Activated naive CD8-positive, alpha-beta T cell treated with anti-CD3 and anti-CD28 coated beads for 36 hours (primary cell): ENCODE measurements at places on chromosomes 16 and 17.

- DNase-seq: no peak
These were observed 112.6 kb downstream of the OR1D5 start for GRCh38 chr17:2950846-2951245.

GRCh38 chr16:65728652-65729051, 606.8 kb upstream of the CDH11 start:
- no peak for DNase-seq

DNA sequence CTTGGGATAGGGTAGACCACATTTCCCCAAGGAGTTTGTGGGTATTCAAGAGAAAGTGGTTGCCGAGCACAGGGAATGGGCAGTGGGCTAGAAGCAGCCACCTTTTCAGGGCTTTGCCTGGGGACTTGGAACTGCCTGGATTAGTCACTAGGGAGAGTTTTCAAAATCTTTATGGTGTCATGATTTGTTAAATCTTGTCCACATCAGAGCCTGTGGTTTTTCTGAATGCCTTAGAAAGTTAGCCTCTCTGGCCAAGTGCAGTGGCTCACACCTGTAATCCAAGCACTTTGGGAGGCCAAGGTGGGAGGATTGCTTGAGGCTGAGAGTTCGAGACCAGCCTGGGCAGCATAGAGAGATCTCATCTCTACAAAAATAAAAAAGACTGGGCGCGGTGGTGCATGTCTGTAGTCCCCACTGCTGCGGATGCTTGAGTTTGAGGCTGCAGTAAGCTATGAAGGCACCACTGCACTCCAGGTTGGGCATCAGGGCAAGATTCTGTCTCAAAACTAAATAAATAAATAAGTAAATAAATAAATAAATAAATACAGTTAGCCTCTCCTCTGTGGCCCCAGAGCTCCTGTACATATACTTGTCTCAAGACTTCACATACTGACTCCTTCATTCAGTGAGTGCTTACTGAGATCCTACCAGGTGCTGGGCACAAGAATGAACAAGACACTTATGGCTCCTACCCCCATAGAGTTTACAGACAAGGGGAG, 76.3 kb upstream of the HNF1B start:
- no peak for DNase-seq

GRCh38 chr17:82772026-82772425, 20.2 kb downstream of the TBCD start:
- no peak for DNase-seq

DNA sequence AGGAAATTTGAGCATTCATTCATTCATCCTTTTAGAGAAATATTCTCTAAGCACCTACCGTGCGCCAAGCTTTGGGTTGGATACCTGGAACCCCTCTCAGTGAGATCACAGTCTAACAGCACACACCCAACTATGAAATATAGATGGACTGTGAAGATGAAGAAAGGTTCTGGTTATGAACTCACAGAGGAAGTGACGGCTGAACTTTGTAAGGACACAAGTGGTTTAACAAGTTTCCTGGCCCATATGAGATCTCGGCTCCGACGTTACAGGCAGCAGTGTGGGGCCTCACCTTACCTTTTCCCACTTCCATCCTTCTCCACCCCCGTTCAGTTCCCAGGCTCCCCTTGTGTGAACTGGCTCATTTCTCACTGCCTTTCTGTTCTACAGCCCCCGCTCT, 406.2 kb downstream of the MAF start:
- no peak for DNase-seq

GRCh38 chr16:84603140-84603816, 14.6 kb downstream of the COTL1 start:
- no peak for DNase-seq

- DNase-seq: no peak
These were observed 17.5 kb downstream of the MTHFSD start for GRCh38 chr16:86537486-86537885.

- no peak for DNase-seq
These were observed 84.7 kb downstream of the SDK2 start for GRCh38 chr17:73559532-73559931.

DNA sequence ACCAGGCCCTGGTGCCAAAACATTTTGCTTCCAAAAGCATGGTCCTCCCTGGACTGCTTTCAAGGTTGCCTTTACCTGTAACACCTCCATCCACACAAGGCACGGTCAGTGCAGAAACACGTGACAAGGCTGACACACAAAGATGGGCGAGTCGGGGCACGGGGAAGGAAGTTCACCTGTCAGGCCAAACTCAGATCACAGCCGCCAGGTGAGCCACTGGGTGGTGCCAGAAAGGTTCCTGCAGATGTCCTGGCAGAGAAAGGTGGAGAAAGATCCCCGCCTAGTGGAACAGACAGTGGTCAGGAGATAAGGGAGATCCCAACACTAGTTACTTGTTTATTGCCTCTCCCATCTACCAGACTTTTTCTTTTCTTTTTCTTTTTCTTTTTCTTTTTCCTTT, 155.3 kb downstream of the AIPL1 start:
- DNase-seq: no peak

DNA sequence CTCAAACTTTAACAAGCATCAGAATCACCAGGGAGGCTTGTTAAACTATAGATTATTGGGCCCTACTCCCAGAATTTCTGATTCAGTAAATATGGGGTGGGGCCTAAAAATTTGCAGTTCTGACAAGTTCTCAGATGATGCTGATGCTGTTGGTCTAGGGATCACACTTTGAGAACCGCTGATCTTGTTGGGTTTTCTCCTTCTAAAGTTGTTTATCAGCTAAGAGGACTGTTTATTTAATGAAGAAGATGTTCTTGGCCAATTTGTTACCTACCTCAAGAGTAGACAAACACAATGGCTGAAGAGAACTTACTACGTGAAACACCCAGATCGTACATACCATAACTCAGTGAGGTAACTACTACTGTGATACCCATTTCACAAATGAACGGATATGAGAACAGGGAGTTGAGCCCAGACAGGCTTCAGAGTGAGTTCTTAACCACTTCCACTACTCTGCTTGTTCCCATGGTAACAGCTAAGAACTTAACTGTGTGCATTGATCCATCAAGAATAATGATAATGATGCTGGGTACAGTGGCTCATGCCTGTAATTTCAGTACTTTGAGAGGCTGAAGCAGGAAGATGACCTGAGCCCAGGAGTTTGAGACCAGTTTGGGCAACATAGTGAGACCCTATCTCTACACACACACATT, 85.3 kb upstream of the NSRP1 start:
- no peak for DNase-seq

- DNase-seq: peak; percentile 81
These were observed 14.4 kb downstream of the CDIPT start for GRCh38 chr16:29848420-29849297.

GRCh38 chr17:37742116-37742761, 2.6 kb downstream of the HNF1B start:
- no peak for DNase-seq

GRCh38 chr16:17804857-17805256, 334.1 kb upstream of the XYLT1 start:
- DNase-seq: no peak

GRCh38 chr17:70076189-70076588, 1.2 kb downstream of the KCNJ16 start:
- DNase-seq: no peak

- no peak for DNase-seq
These were observed 75.2 kb downstream of the CPPED1 start for GRCh38 chr16:12728469-12728868.

DNA sequence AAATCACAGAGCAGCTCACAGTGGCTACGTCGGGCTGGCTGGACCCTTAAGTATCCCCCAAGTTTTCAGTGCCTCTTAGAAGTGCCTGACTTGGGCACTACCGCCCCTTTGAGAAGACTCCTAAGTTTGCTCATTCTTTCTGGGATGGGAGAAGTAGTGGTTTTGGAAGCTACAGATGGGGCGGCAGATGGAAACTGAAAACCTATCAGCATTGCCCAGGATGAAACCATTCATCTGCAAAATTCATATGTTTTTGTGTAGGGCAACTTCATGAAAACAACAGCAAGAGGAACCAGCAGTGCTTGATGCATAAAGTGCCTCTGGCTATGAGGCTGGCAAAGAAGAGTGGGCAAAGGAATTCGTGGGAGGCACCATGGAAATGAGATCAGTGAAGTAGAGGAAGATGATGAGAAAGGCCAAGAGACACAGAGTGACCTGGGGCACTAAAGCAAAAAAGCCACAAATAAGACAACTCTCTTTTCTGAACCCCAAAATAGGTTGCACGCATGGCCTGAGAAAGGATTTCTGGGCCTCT, 277.1 kb downstream of the XYLT1 start:
- no peak for DNase-seq

GRCh38 chr17:41988418-41988817, 21.8 kb downstream of the CNP start:
- no peak for DNase-seq

GRCh38 chr17:73155410-73156165, 9.2 kb upstream of the SSTR2 start:
- DNase-seq: no peak

- DNase-seq: no peak
These were observed 78.9 kb downstream of the TRIM37 start for GRCh38 chr17:59027750-59028149.

GRCh38 chr17:7237761-7238419, 1.4 kb downstream of the PHF23 start:
- DNase-seq: peak; percentile 84

- peak; percentile 30 for DNase-seq
These were observed 8.2 kb downstream of the NMRAL1 start for GRCh38 chr16:4465977-4466779.

GRCh38 chr17:28950017-28950751, 1.1 kb downstream of the PHF12 start:
- peak; percentile 68 for DNase-seq

- DNase-seq: no peak
These were observed 116.4 kb downstream of the SPAG9 start for GRCh38 chr17:51004249-51004648.

DNA sequence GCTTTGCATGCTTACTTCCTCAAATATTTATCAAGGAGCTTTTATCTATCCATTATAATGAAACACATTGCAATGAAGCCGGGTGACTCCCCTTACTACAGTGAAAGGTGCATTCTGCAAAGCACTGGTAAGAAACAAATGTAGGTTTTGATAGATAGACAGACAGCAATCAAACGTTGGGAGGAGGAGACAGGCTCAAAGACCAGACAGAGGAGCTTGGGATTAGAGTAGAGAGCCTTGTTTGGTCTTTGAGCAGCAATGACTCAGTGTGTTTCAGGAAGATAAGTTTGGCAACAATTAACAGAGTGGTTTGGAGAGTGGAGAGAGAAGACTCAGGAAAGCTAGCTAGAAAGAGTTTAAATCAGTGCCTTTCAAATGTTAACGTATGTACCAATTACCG, 68.8 kb downstream of the ZNF18 start:
- no peak for DNase-seq

DNA sequence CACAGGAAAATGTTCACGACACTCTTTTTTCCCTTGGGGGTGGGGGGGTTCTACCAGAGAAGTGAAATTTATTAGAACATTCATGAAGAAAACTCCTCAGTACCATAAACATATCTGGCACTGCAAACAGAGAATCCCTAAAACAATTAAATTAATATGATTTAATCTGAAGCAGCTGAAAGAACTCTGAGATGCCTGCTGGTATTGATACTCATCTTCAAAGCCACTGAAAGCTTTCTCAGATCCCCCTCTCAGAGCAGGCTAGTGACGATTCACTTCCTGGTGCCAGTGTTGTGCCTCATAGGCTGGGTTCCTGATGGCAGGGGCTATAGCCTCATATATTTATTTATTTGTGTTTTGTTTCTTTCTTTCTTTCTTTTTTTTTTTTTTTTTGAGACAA, 52.7 kb downstream of the MYH10 start:
- no peak for DNase-seq

DNA sequence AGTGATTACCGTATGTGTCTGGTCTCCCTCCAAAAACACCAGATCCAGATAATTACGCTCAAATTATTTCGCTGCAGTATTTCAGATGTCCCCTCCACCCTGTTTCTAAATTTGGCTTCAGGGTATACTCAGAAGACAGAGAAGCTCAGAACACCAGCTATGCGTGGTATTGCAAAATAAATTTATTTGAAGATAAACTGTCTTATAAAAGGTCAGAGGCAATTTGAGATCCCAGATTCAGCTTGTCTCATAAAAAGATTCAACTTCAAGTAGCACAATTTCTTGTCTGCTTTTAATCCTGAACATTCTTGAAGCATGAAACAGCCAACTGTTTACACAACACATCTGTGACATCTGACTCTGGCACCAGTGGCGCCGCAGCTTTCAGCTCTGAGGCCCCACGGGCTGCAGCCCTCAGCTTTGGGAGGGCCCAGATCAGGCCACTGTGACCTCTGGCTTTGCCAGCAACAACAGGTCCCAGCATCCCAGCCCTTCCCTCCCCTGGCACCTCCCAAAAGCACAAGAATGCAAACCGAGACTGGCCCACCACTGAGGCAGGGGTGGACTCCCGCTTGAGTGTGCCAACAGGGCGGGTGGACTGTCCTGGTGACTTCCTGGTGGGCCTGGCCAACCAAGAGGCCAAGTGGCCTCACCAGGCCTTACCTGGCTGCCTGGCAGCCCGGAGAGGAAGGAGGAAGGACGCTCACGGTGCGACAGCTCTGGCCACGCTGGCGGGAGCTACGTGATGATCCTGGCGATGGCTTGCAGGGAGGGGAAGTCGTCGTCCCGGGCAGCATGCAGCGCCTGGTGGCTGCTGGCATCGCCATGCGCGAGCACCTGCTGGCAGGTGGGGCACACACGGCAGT, 8.0 kb downstream of the SYNGR3 start:
- DNase-seq: no peak

DNA sequence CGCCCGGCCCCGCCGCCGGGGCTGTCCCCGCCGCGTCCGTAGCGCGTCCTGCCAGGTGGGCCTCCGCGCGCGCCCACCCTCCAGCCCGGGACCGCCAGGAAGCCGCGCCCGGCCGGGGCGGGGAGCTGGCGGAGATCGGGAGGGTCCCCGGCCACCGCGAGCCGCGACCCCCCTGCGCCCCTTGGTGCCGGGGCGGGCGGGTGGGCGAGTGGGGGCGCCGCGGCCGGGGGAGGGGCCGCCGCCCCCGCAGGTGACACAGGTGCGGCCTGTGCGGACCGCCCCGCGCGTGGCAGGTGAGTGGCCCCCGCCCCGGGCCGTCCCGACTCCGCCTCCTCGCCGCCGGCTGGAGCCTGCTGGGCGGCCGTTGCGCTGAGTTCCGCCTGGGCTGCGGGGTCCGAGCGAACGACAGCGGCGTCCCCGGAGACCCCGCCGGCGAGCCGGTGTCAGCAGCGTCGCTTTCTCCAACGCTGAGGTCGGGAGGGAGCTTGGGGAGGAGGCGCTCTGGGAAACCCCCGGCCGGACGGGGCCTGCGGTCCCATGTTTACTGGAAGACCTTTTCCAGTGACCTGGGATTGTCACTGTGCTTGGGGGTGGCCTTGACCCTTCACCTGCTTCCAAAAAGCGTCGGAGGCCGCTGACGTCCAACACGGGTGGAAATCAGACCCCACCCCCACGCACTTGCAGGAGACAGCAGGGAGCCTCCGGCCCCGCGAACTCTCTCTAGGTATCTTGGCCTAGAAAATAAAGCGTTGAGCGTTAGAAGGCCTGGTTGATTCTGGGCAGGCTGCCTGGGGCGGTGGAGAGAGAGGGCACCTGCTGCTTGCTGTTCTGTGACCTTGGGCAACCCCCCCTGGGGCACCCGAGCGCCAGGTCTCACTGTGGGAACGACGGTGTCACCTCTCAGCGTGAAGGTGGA, 542 bp downstream of the KLHL36 start:
- peak; percentile 54 for DNase-seq

- DNase-seq: no peak
These were observed 60.5 kb downstream of the CMIP start for GRCh38 chr16:81505011-81505661.
